ENCODE measurements at places on chromosomes 3 and 15.

DNA sequence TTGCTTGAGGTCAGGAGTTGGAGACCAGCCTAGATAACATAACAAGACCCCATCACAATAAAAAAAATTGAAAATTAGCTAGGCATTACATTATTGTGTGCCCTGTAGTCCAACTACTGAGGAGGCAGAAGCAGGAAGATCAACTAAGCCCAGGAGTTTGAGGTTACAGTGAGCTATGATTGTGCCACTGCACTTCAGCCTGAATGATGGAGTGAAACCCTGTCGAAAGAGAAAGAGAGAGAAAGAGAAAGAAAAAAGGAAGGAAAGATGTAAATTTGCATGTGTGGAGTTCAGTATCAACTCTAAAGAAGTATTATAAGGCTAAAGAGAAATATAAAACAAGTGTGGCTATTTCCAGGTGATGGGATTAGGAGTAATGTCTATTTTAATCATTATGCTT lies 661.4 kb downstream of the RBMS3 start:
- DNase-seq = no peak

DNA sequence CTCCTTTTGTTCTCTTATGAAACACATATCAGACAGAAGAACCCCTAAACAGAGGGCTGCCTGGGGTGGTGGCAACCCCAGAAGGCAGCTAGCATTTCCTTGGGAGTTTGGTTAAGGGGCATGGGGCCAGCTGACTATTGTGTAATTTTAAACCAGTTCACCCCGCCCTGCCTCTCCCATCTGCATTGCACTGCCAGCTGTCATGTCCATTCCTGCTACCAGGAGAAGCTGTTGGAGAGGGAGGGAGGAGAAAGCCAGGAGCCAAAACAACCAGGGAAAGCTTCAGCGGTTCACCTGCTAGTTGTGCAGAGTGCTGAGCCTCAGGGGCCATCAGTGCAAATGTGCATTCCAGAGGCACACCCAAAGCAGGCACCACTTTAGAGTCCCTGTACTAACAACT lies 47.6 kb upstream of the ATP1B3 start:
- DNase-seq = peak; percentile 26

GRCh38 chr3:25349828-25350724 lies 78.0 kb upstream of the RARB start:
- DNase-seq = no peak

DNA sequence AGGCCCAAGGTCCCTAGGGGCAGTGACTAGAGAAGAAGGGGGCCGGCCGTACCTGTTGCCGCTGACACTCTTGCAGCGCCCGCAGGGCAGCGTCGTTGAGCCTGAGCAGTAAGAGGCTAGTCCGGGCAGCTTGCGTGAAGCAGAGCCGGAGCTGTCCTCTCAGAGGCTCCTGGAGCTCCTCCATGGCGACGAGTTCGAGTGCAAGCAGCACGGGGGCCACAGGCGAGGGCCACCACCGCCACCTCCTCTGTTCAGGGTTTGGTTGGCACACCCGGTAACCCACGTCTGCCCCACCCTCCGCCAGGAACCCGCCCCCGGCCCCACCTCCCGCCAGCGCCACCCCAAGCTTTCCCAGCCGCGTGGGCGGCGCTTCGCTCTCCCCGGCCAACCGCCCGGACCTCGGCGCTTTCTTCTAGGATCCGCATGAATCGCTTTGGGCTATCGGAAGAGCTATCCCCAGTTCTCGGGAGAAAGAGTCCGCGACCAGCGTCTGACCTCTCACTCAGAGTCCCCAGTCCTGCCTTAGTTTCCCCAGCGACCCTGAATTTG lies at the start of gene ELL3:
Gene ELL3, minus strand, starts transcription at position 249 of the 549 bp plus-strand sequence. Its CDS starts 65 bp downstream, at position 184.
- peak; percentile 66 for DNase-seq

GRCh38 chr15:51342227-51342999 lies 958 bp downstream of the GLDN start:
- no peak for DNase-seq

- no peak for DNase-seq
These were observed 36.0 kb downstream of the GRAMD2A start for GRCh38 chr15:72161361-72162132.

- DNase-seq = no peak
These were observed 268.7 kb downstream of the TIGIT start for GRCh38 chr3:114562557-114562956.

DNA sequence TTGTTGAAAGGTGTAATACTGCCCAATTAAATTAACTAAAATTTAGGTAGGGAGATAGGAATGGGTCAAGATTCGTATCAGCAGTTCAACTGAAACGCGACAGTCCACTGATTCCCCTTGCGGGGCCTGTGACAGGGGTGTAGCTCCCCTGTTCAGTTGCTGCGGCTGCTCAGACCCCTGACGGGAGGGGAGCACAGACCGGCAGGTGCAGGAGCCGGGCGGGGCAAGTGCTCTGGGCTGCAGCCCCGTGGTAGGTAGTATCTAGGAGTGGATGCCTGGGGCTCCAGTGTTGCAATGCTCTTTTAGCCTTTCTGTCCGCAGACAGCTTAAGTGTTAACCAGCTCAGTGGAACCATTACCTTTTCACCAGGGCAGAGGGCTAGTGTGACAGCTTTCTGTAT lies 164.9 kb downstream of the ROBO2 start:
- DNase-seq = no peak

DNA sequence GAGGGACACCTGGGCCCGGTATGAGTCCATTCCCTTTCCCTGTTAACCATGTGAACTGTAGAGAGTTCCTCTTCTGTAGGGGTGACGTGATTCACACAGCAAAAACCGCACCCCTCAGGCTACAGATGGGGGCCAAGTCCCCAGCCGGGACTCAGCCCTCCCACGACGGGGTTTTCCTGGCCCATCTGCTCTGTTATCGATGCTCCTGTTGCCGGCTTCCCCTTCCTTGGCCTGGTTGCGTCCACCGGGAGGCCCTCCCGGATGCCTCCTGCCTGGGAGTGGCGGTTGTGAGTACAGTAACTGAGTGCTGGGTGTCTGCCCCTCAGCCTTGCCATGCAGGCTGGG lies 817 bp upstream of the PLXNA1 start:
- no peak for DNase-seq

- no peak for DNase-seq
These were observed 426 bp upstream of the SUMF1 start for GRCh38 chr3:4467522-4467867.

- DNase-seq = no peak
These were observed 82.6 kb upstream of the TJP1 start for GRCh38 chr15:29904757-29905417.

GRCh38 chr3:29887451-29887850 lies 606.6 kb downstream of the RBMS3 start:
- DNase-seq = no peak

DNA sequence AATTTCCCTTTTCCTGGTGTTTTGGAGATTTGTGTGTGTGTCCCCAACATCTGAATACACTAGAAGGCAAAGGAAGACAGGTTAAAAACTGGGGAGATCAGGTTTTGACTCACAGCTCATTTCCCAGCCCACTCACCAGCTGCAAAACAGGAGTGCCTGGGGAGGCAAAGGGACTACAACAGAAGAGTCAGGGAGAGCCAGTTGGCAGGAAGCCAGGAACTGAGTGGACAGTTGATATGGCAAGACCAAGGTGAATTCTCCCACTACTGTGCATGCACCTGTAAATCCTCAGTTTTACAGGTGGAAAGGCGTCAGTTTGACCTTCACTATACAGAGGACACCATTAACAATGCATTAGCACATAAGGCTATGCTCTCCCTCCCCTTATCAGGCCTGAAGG lies 901.5 kb upstream of the SEMA6D start:
- peak; percentile 14 for DNase-seq

- no peak for DNase-seq
These were observed 7.6 kb downstream of the SHF start for GRCh38 chr15:45180201-45180600.

- DNase-seq = peak; percentile 64
These were observed 52.1 kb downstream of the ITGB5 start for GRCh38 chr3:124834723-124835718.

DNA sequence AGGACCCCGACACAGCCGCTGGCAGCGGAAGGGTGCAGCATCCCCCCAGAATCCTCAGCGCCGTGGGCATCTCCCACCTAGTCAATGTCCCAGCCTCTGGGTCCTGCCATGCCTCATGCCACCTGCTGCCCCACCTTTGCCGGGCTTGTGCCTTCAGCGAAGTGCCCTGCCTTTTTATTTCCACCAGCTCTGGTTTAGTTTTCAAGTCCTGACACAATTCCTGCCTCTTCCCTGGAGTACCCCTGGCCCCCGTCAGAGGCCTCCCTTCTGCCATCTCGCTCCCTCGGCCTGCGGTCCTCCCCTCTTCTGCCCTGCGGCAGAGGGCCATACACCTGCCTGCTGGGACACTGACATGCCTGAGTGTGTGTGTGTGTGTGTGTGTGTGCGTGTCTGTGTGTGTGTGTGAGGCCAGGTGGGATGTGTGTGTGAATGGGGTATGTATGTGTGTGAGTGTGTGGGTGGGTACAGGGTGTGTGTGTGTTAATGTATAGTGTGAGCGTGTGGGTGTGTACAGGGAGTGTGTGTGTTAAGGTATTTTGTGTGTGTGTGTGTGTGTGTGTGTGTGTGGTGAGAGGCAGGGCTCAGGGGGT lies 129.9 kb downstream of the SMAD6 start:
- DNase-seq = no peak

GRCh38 chr3:126666658-126667528 lies 12.0 kb upstream of the TXNRD3 start:
- DNase-seq = no peak

GRCh38 chr15:57545995-57546394 lies 45.7 kb upstream of the MYZAP start:
- DNase-seq = no peak

DNA sequence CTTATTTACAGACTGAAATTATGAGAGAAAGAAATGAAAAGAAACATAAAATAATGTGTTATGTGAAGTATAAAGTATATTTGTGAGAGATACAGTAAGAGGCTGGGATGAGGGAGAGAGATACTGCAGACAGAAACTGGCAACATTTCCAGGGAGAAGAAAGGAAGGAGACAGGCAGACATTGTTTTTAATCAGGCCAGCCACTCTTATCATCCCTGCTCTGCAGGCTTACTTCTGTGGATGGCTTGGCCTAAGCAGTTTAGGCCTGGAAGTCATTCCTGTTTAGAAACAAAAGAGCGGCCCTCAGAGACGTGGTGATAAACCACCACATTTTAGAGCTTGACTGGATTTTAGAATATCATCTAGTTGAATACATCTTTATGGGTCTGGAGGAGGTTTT lies 12.4 kb downstream of the PCCB start:
- no peak for DNase-seq

GRCh38 chr3:56753206-56753820 lies 48.4 kb downstream of the ARHGEF3 start:
- DNase-seq = no peak

DNA sequence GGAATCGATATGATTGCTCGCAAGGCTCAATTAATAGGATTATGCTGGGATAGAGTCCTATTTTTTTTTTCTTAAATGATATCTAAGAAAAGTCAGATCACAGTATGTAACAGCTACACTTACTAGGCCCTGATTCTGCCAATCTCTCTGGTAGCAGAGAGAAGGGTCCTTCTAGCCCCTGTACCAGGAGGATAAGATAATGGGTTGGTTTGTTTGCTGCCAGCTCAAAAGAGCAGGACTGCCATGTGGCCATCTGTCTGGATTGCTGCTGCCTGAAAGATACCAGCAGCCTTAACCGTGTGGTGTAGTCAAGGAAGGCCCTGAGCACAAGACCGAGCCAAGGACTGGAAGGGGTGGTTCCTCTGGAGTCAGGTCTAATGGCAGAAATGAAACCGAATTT lies 236.4 kb downstream of the KLF13 start:
- DNase-seq = no peak

- no peak for DNase-seq
These were observed 297.9 kb downstream of the FHIT start for GRCh38 chr3:60953351-60953750.

GRCh38 chr3:16917256-16917935 lies 32.6 kb downstream of the PLCL2 start:
- no peak for DNase-seq

- no peak for DNase-seq
These were observed 5.3 kb upstream of the TMC3 start for GRCh38 chr15:81379269-81379668.

DNA sequence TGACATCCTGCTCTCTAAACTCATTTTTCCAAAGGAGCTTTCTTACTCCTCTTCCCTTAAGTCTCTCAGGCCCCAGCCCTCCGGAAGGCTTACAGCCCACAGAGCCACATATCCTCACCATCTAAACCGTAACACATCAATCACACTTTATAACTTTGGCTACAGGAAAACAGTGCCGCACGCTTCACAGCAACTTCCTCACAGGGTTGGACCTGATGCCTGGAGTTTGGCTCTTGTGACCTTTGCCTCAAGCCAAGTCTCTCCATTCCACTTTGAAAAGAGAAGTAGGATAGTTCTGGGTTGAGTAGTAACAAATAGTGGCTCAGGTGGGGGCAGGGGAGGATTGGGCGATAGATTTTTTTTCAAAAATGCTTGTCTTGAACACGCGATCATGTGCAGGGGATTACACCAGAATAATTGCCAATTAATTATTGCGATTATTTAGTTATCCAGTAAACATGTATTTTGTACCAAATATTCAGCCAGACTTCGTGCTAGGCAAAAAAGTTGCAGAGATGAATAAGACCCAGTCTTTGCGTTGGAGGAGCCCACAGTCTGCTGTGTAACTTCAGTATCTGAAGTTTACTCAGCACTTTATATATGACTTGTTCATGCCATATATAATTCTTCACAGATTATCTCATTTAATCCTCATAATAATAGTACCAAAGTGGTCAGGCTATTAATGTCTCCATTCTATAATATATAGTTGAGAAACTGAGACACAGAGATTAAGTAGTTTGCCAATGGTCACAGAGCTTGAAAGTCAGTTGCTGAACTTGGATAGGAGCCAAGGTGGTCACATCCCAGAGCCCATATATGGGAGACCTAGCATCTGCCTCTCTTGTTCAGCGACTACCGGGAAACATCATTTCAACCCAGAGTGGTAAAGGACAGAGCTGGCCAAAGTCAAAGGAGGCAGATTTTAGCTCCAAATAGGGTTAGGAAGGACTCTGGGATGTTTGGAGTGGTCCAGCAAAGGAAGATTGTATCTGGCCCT lies 2.4 kb upstream of the ETV5 start:
- DNase-seq = peak; percentile 28

GRCh38 chr3:76866729-76867408 lies 173.0 kb upstream of the ROBO2 start:
- DNase-seq = no peak
